LHCN-M2 (cell line): ENCODE measurements at places on chromosomes 13 and 19. TPM values are rescaled to one million over a fixed set of nuclear protein-coding genes. Genes with fewer than 3 reads are reported as not detected.

FOXA3 gene
- not detected in 2 replicates for total RNA-seq

FOXO1 gene
- 4.6 and 6.2 TPM in 2 replicates for total RNA-seq

TEX101 gene
- not detected in 2 replicates for total RNA-seq

FGF22 gene
- not detected in 2 replicates for total RNA-seq

CLDN10 gene
- not detected in 2 replicates for total RNA-seq

CEACAM7 gene
- not detected in 2 replicates for total RNA-seq

FBN3 gene
- not detected in 2 replicates for total RNA-seq

MBD3L2 gene
- total RNA-seq, result not detected in 2 replicates

PABPC3 gene
- total RNA-seq, result not detected in 2 replicates

ZNF579 gene
- 7.3 and 7.7 TPM in 2 replicates for total RNA-seq

LIM2 gene
- total RNA-seq, result not detected in 2 replicates

OR7G3 gene
- not detected in 2 replicates for total RNA-seq

CUL4A gene
- 113 and 190 TPM in 2 replicates for total RNA-seq

VSTM1 gene
- total RNA-seq, result not detected in 2 replicates

ADAMTS10 gene
- 0.06 and 0.46 TPM in 2 replicates for total RNA-seq

OVOL3 gene
- not detected in 2 replicates for total RNA-seq

KLC3 gene
- total RNA-seq, result not detected in 2 replicates

PNMA8B gene
- 0.19 TPM in 1 of 2 replicates, not detected in the other for total RNA-seq

PCP2 gene
- not detected in 2 replicates for total RNA-seq

SELENOV gene
- not detected in 2 replicates for total RNA-seq

CDX2 gene
- not detected in 2 replicates for total RNA-seq

SPTBN4 gene
- total RNA-seq, result 0.34 and 0.38 TPM in 2 replicates

RCBTB1 gene
- 20.1 and 24.9 TPM in 2 replicates for total RNA-seq

ZNF784 gene
- total RNA-seq, result 3.3 and 5.5 TPM in 2 replicates

SEMA6B gene
- 9.7 and 30.7 TPM in 2 replicates for total RNA-seq

ZNF507 gene
- total RNA-seq, result 6.4 and 8.7 TPM in 2 replicates

IL4I1 gene
- 0.34 TPM in 1 of 2 replicates, not detected in the other for total RNA-seq

KLK13 gene
- not detected in 2 replicates for total RNA-seq

DNAAF3 gene
- 0.90 and 1.3 TPM in 2 replicates for total RNA-seq

SPRY2 gene
- total RNA-seq, result 34.6 and 43.9 TPM in 2 replicates

MEIOSIN gene
- not detected in 2 replicates for total RNA-seq

FAM32A gene
- total RNA-seq, result 151 and 152 TPM in 2 replicates

ZNF30 gene
- total RNA-seq, result 2.3 and 4.0 TPM in 2 replicates

DCLK1 gene
- 1.9 and 3.1 TPM in 2 replicates for total RNA-seq

OXGR1 gene
- 0.29 TPM in 1 of 2 replicates, not detected in the other for total RNA-seq

CALR3 gene
- 0.13 TPM in 1 of 2 replicates, not detected in the other for total RNA-seq

SIGLEC7 gene
- not detected in 2 replicates for total RNA-seq
